SHP77 (cell line): ENCODE measurements at places on chromosomes 5 and 9.

DNA sequence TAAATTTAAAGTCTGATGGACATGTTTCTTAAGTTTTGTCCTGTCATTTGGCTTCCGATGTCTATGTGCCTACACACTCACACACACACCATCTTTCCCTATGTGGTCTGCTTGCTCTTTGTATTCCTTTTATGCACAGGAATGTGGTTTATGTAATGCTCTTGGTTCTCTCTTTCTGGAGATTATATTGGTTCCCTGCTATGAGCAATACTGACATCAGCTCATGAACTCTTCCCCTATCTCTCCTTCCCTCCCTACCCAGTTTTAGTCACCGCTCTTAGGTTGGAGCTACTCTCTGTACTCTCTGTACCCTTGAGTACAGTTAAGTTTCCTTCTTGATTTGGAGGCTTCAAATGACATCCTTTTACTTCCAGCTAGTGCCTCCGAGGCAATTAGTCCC, 77.9 kb upstream of the MVB12B start:
- no peak for DNase-seq

DNA sequence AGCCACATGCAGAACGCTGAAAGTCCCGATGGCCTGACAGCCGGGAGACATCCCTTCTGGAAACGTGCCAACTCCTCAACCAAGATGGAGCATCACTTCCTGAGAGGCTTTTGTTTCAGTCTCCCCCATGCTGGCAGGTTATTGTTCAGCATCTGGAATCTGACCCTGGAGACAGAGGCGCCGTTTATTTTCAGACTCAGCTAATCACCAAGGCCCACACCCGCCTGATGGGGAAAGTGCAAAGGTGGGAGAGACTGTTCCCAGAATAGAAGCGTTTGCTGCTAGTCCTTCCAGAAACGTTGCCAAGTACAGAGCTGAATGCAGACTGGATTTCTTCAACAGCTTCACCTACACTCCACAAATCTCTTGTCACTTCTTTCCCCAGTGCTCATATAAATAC, 41.8 kb upstream of the S1PR3 start:
- no peak for DNase-seq

- peak; percentile 15 for DNase-seq
Measured at GRCh38 chr9:133657120-133657661, 21.0 kb downstream of the DBH start.

DNA sequence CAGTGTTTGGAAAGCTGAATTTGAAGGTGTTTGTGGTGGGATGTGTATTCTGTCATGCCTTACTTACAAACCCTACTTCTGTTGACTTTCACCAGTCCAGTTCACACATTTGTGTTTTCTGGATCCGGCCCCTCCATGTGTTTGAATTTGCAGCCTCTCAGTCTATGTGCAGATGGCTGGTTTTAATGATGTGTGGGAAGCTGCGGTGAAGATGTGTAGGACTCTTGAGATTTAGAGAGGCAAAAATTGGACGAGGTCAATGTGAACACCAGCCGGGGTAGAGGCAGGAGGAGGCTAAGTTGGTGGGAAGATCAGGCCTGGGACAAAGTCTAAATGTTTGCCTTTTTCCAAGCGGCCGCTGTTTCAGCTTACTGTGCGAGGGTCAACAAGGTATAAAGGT, 115.4 kb upstream of the KLF9 start:
- DNase-seq, result no peak

GRCh38 chr9:28050046-28050445, 476.8 kb upstream of the C9orf72 start:
- DNase-seq, result no peak

DNA sequence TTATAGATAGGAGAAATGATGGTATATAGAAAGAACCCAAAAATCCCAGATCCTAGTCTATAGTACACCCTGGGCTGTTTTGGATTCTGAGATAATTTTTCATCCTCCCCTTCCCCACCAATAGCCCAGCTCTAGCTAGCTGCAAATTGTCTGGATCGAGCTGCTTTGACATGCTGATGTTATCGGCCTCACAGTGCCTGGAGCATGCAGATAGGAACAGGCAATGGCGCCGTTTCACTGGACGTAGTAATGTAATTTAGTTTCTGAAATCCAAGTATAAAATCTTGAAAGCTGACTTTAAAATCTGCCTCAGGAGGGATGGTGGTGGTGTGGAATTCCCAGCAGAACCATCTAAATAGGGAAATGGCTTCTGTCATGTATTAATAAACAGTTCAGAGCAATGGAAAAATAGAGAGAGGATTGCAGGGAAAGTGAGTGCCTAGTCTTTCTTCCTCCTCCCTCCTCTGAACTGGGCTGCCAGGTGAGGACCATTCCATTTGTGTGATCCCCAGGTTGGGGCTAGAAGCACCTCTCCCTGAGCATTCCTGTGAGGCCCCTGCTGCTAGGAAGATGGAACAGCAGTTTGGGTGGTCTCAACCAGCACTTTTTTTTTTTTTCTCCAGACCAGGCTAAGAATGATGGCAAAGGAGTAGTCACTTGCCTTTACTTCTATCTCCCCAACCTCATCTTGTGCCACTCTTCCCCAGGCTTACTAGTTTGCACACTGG, 31.9 kb downstream of the FAM219A start:
- DNase-seq, result no peak

DNA sequence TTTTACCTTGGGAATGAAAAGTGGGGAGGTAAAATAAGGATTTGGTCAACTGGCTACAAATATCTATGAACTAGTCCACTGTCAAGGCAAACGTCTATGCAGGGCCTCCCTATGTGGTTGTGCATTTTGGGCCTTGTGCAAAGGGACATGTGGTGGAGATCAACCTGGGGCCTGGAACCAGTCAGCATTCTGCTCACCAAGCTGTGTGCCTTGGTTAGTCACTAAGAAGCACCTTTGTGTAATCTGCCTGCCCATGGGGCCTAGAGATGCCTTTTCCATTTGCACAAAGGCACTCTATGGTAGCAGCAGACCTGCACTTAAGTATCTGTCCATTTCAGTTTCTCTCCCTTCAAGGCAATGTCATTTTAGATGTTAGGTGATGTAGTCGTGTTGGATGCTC, 184.0 kb downstream of the GNAQ start:
- no peak for DNase-seq

DNA sequence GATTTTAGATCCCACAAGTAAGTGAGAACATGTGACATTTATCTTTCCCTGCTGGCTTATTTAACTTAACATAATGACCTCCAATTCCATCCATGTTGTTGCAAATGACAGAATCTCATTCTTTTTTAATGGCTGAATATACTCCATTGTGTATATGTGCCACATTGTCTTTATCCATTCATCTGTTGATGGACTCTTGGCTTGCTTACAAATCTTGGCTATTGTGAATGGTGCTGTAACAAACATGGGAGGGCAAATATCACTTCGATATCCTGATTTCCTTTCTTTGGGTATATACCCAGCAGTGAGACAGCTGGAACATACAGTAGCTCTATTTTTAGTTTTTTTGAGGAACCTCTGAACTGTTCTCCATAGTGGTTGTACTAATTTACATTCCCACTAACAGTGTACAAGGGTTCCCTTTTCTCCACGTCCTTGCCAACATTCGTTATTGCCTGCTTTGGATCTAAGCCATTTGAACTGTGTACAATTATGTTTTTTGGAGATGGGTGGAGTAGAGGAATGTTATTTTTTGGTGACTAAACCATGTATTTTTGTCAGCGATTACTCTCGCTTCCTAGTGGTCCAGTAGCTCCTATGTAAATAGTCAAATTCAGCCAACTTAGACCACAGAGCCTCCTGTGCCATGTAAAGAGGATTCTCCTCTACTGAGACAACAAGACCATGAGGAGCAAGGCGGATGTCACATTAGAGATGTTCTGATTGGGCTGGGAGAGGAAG, 60.6 kb downstream of the TNFSF15 start:
- DNase-seq, result no peak

GRCh38 chr9:74721696-74722660, 165.7 kb downstream of the TRPM6 start:
- DNase-seq, result no peak
